ENCODE measurements at places on chromosomes 1 and 21. TPM values are rescaled to one million over a fixed set of nuclear protein-coding genes. Genes with fewer than 3 reads are reported as not detected.

The MYOM3 gene
- not detected for total RNA-seq

The CD1B gene
- not detected for total RNA-seq

The KRTAP13-4 gene
- total RNA-seq, result not detected

The RGS7 gene
- total RNA-seq, result not detected

The VANGL2 gene
- total RNA-seq, result not detected

The LORICRIN gene
- not detected for total RNA-seq

The RBP7 gene
- total RNA-seq, result not detected

The SPATA46 gene
- total RNA-seq, result not detected

The OR2G6 gene
- not detected for total RNA-seq

The PROX1 gene
- total RNA-seq, result not detected

The KRTAP10-11 gene
- total RNA-seq, result not detected

GRCh38 chr1:38577385-38577784 is 282.2 kb downstream of the RRAGC start:
- DNase-seq, result no peak
- no peaks in the 10 kb centered on the region for H3K36me3 ChIP-seq
- no peak overlapping the region for H3K4me3 ChIP-seq
- peaks cover 13% of the 10 kb centered on the region for H3K4me1 ChIP-seq

DNA sequence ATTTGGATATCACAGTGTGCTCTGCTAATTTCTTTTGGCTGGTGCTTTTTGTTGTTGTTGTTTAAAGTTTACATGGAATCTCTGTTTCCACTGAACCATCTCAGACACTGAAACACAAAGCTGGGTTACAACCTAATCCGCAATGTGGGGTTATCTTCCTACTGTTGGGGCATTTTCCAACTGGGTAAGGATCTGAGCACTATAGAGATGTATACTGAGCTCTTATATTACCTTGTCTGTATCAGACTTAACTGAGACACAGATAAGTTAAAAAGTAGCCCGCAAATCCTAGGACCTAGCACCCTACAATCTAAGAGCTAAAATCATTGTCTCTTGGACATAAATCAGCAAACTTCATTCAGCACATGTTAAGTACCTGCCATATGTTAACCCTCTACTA is 169.2 kb downstream of the LTN1 start:
- H3K36me3 ChIP-seq, result peaks cover 16% of the 10 kb centered on the region
- H3K4me3 ChIP-seq, result no peak overlapping the region
- H3K27me3 ChIP-seq, result no peaks in the 10 kb centered on the region
- DNase-seq, result no peak

DNA sequence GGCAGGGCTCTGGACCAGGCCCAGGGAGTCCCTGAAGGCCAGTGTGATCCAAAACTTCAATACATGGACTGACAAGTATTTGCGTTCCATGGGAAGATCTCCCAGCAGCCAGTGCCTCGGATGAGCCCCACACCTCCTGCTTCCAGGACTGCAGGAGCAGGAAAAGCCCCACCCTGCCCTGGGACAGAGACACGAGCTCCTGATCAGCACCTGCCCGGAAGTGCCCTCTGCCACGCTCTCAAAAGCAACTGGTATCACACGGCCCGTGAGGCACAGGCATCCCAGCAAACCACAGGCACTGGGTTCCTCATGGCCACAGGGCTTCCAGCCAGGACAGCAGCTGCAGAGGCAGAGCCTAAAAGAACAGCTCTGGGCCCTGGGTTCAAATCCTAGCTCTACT is 48.6 kb downstream of the ACOT7 start:
- no peak overlapping the region for H3K27ac ChIP-seq
- H3K4me3 ChIP-seq, result no peak overlapping the region
- no peaks in the 10 kb centered on the region for H3K27me3 ChIP-seq
- peaks cover 9% of the 10 kb centered on the region for H3K36me3 ChIP-seq
- DNase-seq, result no peak

DNA sequence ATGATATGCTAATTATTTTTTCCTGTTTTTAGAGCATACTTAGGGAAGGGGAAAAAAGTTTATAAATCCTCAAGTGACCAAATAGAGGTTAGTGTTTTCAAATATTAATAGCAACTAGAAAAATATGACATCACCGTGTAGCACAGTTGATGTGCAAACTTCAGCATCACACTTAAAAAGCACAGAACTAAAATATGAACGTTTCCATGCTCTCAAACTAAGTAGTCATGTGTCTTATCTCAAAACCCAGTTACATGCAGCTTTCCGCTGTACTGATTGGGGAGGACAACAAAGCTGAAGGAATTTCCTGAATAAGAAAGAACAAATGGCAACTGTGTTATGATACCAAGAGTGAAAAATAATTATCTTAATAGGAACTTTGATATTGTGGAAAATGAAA is 903.7 kb downstream of the ADGRL2 start:
- no peaks in the 10 kb centered on the region for H3K4me1 ChIP-seq
- H3K36me3 ChIP-seq, result no peaks in the 10 kb centered on the region
- no peak overlapping the region for H3K27ac ChIP-seq
- H3K4me3 ChIP-seq, result no peak overlapping the region
- no peaks in the 10 kb centered on the region for H3K27me3 ChIP-seq

DNA sequence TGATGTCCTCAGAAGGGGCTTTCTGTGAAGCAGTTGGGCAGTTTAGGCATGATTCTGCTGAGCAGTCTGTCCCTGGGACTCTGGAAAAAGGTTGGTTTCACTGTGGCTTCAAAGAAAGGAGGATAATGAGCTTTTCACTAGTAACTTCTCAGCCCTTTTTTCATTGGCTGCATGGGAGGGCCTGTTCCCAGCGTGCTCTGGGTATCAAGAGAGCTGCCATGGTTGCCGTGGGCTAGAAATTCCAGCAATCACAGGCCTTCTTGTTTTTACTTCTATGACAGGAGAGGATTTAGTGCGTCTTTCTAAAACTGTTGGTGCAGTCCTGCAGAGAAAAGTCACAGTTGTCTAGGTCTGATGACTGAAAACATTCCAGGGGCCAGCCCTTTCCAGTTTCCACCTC is 7.2 kb downstream of the SZRD1 start:
- H3K27me3 ChIP-seq, result no peaks in the 10 kb centered on the region
- peak overlapping the region; percentile 41 for H3K27ac ChIP-seq
- peaks cover 38% of the 10 kb centered on the region for H3K36me3 ChIP-seq
- no peak overlapping the region for H3K4me3 ChIP-seq
- H3K4me1 ChIP-seq, result peaks cover 69% of the 10 kb centered on the region

DNA sequence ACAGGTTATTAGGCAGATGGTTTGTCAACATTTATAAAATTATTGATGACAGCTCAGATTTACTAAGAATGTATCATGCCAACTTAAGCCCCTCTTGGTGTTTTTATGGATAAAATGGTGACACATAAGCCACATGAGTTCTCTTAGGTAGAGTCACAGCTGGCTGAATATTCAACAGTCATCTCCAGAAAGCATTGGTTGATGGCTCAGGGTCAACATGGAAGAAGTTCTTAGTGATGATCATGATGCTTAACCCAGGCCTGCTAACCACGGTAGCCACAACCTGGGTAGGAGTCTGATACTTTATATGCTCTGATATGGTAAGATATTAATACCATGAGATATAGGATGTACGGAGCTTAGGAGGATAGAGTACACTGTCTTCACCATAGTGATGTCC is 46.4 kb upstream of the SIPA1L2 start:
- no peak for DNase-seq
- H3K27me3 ChIP-seq, result peaks cover 2% of the 10 kb centered on the region
- H3K4me1 ChIP-seq, result no peaks in the 10 kb centered on the region

DNA sequence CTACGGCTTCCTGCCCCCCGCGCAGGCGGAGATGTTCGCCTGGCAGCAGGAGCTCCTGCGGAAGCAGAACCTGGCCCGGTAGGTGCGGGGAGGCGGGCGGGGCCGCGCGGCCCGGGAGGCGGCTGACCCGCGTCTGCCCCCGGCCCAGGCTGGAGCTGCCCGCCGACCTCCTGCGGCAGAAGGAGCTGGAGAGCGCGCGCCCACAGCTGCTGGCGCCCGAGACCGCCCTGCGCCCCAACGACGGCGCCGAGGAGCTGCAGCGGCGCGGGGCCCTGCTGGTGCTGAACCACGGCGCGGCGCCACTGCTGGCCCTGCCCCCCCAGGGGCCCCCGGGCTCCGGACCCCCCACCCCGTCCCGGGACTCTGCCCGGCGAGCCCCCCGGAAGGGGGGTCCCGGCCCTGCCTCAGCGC is 16.6 kb downstream of the NOC2L start:
- no peak overlapping the region for H3K27ac ChIP-seq
- DNase-seq, result no peak
- peaks cover 8% of the 10 kb centered on the region for H3K4me1 ChIP-seq
- H3K4me3 ChIP-seq, result no peak overlapping the region
- H3K36me3 ChIP-seq, result peaks cover 19% of the 10 kb centered on the region

DNA sequence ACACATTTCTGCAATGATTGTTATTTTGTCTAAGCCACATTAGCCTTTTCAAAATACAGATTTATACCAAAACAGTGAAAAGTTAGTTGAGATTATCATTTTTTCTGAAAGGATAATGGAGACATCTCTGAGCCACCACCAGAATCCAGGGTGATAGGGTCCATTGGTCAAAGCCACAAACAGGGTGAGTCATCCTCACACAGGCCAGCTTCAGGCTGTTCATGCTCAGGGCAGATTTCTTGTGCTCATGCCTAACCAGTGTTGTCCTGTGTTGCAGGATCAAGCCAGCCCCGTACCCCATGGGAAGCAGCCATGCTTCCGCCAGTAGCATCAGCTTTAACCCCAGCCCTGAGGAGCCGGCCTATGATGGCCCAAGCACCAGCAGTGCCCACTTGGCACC is 13.4 kb downstream of the ELOA start:
- H3K4me3 ChIP-seq, result no peak overlapping the region
- H3K4me1 ChIP-seq, result no peaks in the 10 kb centered on the region
- no peak overlapping the region for H3K27ac ChIP-seq
- H3K27me3 ChIP-seq, result no peaks in the 10 kb centered on the region
- peaks cover 74% of the 10 kb centered on the region for H3K36me3 ChIP-seq

GRCh38 chr1:43034778-43035177 is 76.1 kb upstream of the SLC2A1 start:
- H3K27ac ChIP-seq, result peak overlapping the region; percentile 96
- DNase-seq, result peak; percentile 25
- H3K27me3 ChIP-seq, result no peaks in the 10 kb centered on the region
- peaks cover 19% of the 10 kb centered on the region for H3K4me1 ChIP-seq

GRCh38 chr1:223609066-223609465 is 56.4 kb downstream of the CAPN8 start:
- H3K4me3 ChIP-seq, result no peak overlapping the region
- no peaks in the 10 kb centered on the region for H3K27me3 ChIP-seq
- no peaks in the 10 kb centered on the region for H3K4me1 ChIP-seq

GRCh38 chr1:21641967-21642739 is 27.0 kb downstream of the RAP1GAP start:
- no peaks in the 10 kb centered on the region for H3K36me3 ChIP-seq
- H3K27me3 ChIP-seq, result no peaks in the 10 kb centered on the region
- H3K27ac ChIP-seq, result no peak overlapping the region
- H3K4me3 ChIP-seq, result no peak overlapping the region

GRCh38 chr1:230147253-230148125 is 80.5 kb downstream of the GALNT2 start:
- no peak for DNase-seq
- peaks cover 47% of the 10 kb centered on the region for H3K4me1 ChIP-seq
- H3K27me3 ChIP-seq, result no peaks in the 10 kb centered on the region
- H3K27ac ChIP-seq, result no peak overlapping the region
- no peaks in the 10 kb centered on the region for H3K36me3 ChIP-seq
- H3K4me3 ChIP-seq, result no peak overlapping the region

DNA sequence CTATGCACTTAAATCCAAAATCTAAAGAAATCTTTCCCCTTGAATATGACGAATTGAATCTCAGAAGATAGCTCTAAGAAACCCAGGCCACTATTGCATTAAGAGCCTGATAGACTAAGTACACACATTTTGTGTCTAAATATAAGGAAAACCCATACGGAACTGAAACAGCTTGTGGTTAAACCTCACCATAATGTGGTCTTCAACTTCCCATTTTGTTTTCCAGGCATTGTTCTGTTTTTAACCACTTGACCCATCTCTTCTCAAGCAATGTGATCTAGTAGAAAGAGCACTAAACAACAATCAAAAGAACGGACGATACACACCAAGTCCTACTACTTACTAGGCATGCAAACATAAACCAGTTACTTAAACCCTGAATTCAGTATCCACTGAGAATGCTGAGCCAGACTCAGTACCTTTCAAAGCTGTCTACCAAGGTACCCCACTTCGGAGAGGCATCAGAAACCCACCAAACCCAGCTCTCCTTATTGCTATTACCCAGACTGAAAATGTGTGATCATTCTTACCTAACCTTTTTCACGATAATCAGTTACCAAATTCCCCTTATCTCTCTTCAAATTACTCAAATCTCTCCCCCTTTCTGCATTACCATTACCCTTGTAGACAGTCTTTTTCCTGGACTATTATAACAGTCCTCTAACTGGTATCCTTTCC is 12.8 kb downstream of the OTUD7B start:
- H3K27me3 ChIP-seq, result no peaks in the 10 kb centered on the region
- H3K4me1 ChIP-seq, result peaks cover 20% of the 10 kb centered on the region
- no peak overlapping the region for H3K27ac ChIP-seq
- H3K4me3 ChIP-seq, result no peak overlapping the region

DNA sequence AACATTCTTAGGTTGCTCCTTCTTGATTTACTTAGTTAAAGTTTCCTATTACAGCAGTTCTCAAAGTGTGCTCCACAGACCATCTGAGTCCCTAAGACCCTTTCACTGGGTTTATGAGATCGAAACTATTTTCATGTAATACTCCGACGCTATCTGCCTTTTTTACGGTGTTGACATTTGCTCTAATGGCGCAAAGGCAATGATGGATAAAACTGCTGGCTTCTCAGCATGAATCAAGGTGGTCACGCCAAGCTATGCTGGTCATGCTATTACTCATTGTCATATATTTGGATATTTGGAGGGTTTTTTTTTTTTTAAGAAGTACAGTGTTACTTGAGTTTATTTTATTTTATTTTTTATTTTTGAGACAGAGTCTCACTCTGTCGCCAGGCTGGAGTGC is 235.1 kb downstream of the KIF26B start:
- DNase-seq, result no peak
- H3K36me3 ChIP-seq, result no peaks in the 10 kb centered on the region
- H3K27me3 ChIP-seq, result peaks cover 15% of the 10 kb centered on the region

DNA sequence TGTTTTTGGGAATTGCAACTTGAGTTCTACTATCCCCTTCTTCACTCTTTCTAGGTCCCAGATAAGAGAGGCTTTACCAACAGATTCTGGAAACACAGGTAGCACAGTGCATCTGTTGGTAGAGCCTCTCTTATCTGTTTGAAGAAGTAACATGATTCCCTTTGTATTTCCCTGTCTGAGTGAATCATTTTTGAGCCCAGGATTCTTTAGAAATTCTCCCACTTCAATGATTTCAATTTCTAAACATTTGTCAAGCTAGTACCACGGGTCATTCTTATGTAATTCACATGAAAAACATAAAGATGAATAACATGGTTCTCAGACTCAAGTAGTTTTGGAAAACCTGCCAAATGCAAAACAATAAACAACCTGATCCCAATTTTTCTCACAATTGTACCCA is 72.0 kb upstream of the DUSP10 start:
- no peaks in the 10 kb centered on the region for H3K27me3 ChIP-seq
- no peak overlapping the region for H3K4me3 ChIP-seq
- H3K27ac ChIP-seq, result no peak overlapping the region
- H3K36me3 ChIP-seq, result peaks cover 14% of the 10 kb centered on the region

- no peak overlapping the region for H3K27ac ChIP-seq
- peaks cover 7% of the 10 kb centered on the region for H3K27me3 ChIP-seq
- peaks cover 31% of the 10 kb centered on the region for H3K4me1 ChIP-seq
- no peaks in the 10 kb centered on the region for H3K36me3 ChIP-seq
Measured at GRCh38 chr1:25040122-25040685, 110.1 kb upstream of the RUNX3 start.

GRCh38 chr21:17512253-17513213 is at the start of gene CXADR:
Gene CXADR (plus strand): TSS chr21:17513043. CDS start chr21:17513130, 87 bp downstream.
- H3K36me3 ChIP-seq, result no peaks in the 10 kb centered on the region
- H3K27ac ChIP-seq, result no peak within 1 kb of the TSS
- H3K4me3 ChIP-seq, result peak within 1 kb of the TSS; percentile 81
- peaks cover 39% of the 10 kb centered on the region for H3K27me3 ChIP-seq
